ENCODE measurements at places on chromosomes 3 and 15. TPM values are rescaled to one million over a fixed set of nuclear protein-coding genes. Genes with fewer than 3 reads are reported as not detected.

ECE2 gene
- not detected for total RNA-seq

PLS1 gene
- 4.6 TPM for total RNA-seq

FYCO1 gene
- 16.5 TPM for total RNA-seq

NPAP1 gene
- not detected for total RNA-seq

ZDHHC19 gene
- total RNA-seq: not detected

CCR1 gene
- total RNA-seq: 6.7 TPM

HDC gene
- total RNA-seq: 2.7 TPM

SMARCC1 gene
- 148 TPM for total RNA-seq

A4GNT gene
- not detected for total RNA-seq

GALNT15 gene
- not detected for total RNA-seq

BBX gene
- total RNA-seq: 37.2 TPM

VWA5B2 gene
- total RNA-seq: not detected

ACAP2 gene
- 40.0 TPM for total RNA-seq

ASB14 gene
- not detected for total RNA-seq

EPB42 gene
- total RNA-seq: not detected
